ENCODE measurements at places on chromosomes 11 and 22. TPM values are rescaled to one million over a fixed set of nuclear protein-coding genes. Genes with fewer than 3 reads are reported as not detected.
A peak's percentile ranks its signal among the peaks of the same experiment; 100 is the strongest.

Gene SCN4B
- total RNA-seq = 4.7 TPM

Gene WBP2NL
- total RNA-seq = 1.8 TPM

Gene LYVE1
- total RNA-seq = 90.1 TPM

DNA sequence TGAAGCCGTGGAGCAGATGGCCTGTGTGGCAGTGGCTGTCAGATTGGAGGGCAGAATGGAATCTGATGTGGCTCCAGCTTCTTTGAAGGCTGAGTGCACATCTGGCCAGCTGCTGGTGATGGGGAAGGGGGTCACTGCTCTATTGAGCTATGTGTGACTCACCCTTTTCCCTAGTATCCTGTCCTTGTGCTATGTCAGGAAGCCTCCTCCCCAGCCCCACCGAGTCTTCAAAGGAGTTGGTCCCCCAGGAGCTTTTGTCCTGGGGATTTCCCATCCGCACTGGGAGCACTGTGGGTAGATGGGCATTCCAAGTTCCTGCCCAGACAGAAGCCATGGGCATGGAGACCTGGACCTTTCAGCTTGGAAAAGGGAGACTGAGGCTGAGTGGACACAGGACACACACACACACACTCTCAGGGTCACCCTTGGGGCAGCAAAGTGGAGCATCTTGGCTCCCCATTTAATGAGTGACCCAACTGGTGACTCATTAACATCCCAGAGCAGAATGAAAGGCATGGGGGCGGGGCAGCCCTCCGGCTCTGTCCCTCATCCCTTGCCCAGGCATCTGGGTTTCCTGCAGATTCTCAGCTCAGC, 3.3 kb downstream of the SERPINH1 start:
- peaks cover 48% of the 10 kb centered on the region for H3K36me3 ChIP-seq
- peaks cover 26% of the 10 kb centered on the region for H3K4me1 ChIP-seq
- peak; percentile 56 for DNase-seq
- H3K27me3 ChIP-seq = peaks cover 23% of the 10 kb centered on the region
- H3K27ac ChIP-seq = peak overlapping the region; percentile 100

GRCh38 chr11:92131289-92131865, 93.2 kb upstream of the FAT3 start:
- no peak overlapping the region for H3K4me3 ChIP-seq
- no peak overlapping the region for H3K27ac ChIP-seq
- no peaks in the 10 kb centered on the region for H3K27me3 ChIP-seq

GRCh38 chr11:131109257-131109656, 193.0 kb upstream of the SNX19 start:
- no peaks in the 10 kb centered on the region for H3K36me3 ChIP-seq
- H3K4me3 ChIP-seq = no peak overlapping the region
- H3K4me1 ChIP-seq = no peaks in the 10 kb centered on the region

GRCh38 chr11:101444164-101444563, 139.6 kb downstream of the TRPC6 start:
- H3K27ac ChIP-seq = no peak overlapping the region
- H3K27me3 ChIP-seq = no peaks in the 10 kb centered on the region
- DNase-seq = no peak
- no peak overlapping the region for H3K4me3 ChIP-seq
- peaks cover 5% of the 10 kb centered on the region for H3K4me1 ChIP-seq
- no peaks in the 10 kb centered on the region for H3K36me3 ChIP-seq

GRCh38 chr11:112156956-112157766, 6.7 kb downstream of the IL18 start:
- no peak overlapping the region for H3K4me3 ChIP-seq
- no peaks in the 10 kb centered on the region for H3K4me1 ChIP-seq
- H3K36me3 ChIP-seq = peaks cover 25% of the 10 kb centered on the region
- H3K27me3 ChIP-seq = no peaks in the 10 kb centered on the region
- peak overlapping the region; percentile 62 for H3K27ac ChIP-seq
- DNase-seq = no peak

DNA sequence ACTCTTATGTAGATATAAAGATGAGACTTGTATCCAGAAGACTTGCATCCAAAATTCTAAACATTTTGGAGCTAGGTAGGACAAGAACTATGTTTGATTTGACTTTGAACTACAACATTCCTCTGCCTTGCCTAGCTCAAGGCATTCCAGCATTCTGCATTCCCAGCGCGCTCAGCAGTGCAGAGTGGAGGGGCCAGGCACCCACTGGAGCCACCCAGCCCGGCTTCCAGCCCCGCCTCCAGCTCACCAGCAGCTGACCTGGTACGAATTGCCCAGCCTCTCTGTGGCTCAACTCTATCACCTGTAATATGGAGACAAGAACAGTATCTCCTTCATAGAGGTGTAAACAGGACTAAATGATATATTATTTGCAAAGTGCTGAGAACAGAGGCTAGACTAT, 28.8 kb downstream of the PRDM10 start:
- DNase-seq = peak; percentile 31
- peaks cover 34% of the 10 kb centered on the region for H3K4me1 ChIP-seq
- no peak overlapping the region for H3K4me3 ChIP-seq
- no peak overlapping the region for H3K27ac ChIP-seq
- no peaks in the 10 kb centered on the region for H3K36me3 ChIP-seq

DNA sequence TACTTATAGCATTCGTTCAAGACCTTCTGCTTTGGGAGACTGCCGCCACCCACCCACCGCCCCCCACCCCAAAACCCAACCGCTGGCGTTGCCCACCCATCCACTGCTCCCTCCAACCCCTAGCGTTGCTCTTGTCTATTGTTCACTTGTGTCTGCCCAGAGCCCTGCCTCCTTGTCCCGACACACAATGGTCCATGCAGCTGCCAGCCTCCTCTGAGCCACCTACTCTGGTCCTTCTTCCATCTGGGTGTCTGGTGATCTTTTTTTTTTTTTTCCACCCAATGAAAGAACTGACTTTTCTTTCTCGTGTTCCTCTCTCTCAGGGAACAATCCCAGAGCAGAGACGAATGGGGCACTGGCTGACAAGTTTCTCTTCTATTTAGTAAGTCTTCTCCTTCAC, 256.0 kb upstream of the SESN3 start:
- H3K27me3 ChIP-seq = no peaks in the 10 kb centered on the region
- H3K27ac ChIP-seq = no peak overlapping the region
- no peaks in the 10 kb centered on the region for H3K4me1 ChIP-seq

DNA sequence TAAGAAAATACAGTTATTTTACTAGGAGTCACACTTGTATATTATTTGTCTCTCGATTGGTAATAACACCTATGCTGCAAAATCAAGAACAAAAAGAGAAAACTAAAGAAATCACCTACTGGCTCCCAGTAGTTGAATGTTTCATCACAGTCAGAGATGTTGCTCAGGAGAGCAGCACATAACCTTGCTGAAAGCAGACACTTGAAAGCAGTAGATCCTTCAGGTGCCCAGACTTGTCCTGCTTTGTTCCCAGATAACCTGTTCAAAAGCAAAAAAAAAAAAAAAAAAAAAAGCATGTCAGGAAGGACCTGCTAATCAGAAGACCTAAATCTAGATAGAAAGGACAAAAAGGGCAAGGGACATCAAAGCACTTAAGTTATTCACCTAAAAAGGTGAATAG, 1.3 kb downstream of the ALG9 start:
- peaks cover 11% of the 10 kb centered on the region for H3K4me1 ChIP-seq
- DNase-seq = no peak
- peak overlapping the region; percentile 92 for H3K4me3 ChIP-seq

- H3K4me3 ChIP-seq = no peak overlapping the region
- no peaks in the 10 kb centered on the region for H3K36me3 ChIP-seq
- H3K27me3 ChIP-seq = no peaks in the 10 kb centered on the region
- H3K27ac ChIP-seq = no peak overlapping the region
- no peak for DNase-seq
These were observed 239.7 kb downstream of the BRD1 start for GRCh38 chr22:49587987-49588386.

- H3K36me3 ChIP-seq = no peaks in the 10 kb centered on the region
- H3K4me1 ChIP-seq = peaks cover 23% of the 10 kb centered on the region
- no peaks in the 10 kb centered on the region for H3K27me3 ChIP-seq
- H3K4me3 ChIP-seq = no peak overlapping the region
These were observed 38.1 kb upstream of the CARD18 start for GRCh38 chr11:105177658-105178057.

- no peaks in the 10 kb centered on the region for H3K27me3 ChIP-seq
- no peaks in the 10 kb centered on the region for H3K4me1 ChIP-seq
- DNase-seq = peak; percentile 55
- no peaks in the 10 kb centered on the region for H3K36me3 ChIP-seq
- no peak overlapping the region for H3K27ac ChIP-seq
These were observed 850.8 kb downstream of the BRD1 start for GRCh38 chr22:48976556-48977535.

GRCh38 chr11:93082900-93083299, 113.4 kb downstream of the MTNR1B start:
- no peak for DNase-seq
- H3K36me3 ChIP-seq = no peaks in the 10 kb centered on the region
- H3K27me3 ChIP-seq = no peaks in the 10 kb centered on the region

- H3K27me3 ChIP-seq = no peaks in the 10 kb centered on the region
- H3K4me1 ChIP-seq = peaks cover 11% of the 10 kb centered on the region
- no peak for DNase-seq
- H3K36me3 ChIP-seq = no peaks in the 10 kb centered on the region
These were observed 28.2 kb upstream of the TMPRSS4 start for GRCh38 chr11:118048472-118049370.

GRCh38 chr11:93844568-93844967, 5.8 kb downstream of the VSTM5 start:
- peaks cover 8% of the 10 kb centered on the region for H3K27me3 ChIP-seq
- H3K4me3 ChIP-seq = no peak overlapping the region
- no peak for DNase-seq
- H3K27ac ChIP-seq = no peak overlapping the region

All from left lung (tissue), 14 donors.